Ureter (tissue), 1 donor: ENCODE measurements at places on chromosomes 3 and 15. TPM values are rescaled to one million over a fixed set of nuclear protein-coding genes. Genes with fewer than 3 reads are reported as not detected.

CFAP92 gene
- total RNA-seq, result 2.1 TPM

AMIGO3 gene
- not detected for total RNA-seq

DNA sequence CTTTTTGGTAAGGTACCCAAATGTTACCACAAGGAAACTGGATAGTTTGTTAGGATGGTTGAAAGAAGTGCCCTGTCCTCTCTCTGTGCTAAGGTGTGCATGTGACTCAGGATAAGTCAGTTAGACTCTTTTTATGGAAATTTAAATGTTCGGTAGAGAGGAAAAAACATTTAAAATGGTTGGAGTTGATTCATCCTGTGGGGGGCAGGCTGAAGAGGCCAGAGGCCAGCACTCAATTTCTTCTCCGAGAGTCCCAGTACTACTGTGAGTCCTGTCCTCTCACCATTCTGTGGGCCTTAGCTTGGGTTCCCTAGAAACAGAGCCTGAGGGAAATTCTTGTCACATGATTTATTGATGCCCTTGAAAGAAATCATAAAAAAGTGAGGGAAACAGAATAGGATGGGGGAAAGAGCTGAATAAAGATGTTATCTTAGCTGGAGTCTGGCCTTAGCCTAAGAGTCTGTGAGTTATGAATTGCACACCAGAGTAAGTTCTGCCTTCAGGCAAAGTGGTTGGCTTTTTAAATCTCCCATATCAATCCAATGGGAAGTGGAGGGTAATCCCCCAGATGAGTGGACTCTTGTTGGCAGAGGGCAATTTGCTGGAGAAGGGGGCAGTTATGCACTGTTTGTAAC is 106.5 kb upstream of the GALNT15 start:
- no peak for DNase-seq

GRCh38 chr15:96268442-96269204 is 61.9 kb upstream of the NR2F2 start:
- DNase-seq, result no peak

- no peak for DNase-seq
These were observed 13.2 kb upstream of the ZBTB20 start for GRCh38 chr3:115160295-115160694.

DNA sequence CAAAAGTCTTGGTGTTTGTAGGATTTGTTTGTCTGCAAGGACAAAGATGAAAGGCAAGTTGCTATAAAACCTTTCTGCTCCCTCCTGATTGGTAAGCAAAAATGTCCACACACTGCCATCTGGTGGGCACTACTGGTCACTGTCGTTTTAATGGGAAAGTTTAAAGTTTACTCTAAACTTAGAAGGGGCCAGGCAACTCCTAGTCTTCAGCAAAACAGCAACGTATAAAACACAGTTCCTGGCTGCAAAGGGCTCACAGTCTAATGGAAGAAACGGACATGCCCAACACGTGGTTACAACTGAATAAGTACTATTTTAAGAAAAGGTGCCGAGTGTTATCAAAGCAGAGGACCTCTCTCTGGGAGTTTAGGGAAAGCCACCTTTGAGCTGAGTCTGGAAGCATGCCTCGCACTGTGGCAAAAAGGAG is 23.7 kb upstream of the TPRG1 start:
- DNase-seq, result peak; percentile 82

- no peak for DNase-seq
These were observed 150.8 kb upstream of the STAC start for GRCh38 chr3:36229496-36229895.

- no peak for DNase-seq
These were observed 1.5 kb downstream of the SEMA6D start for GRCh38 chr15:47718497-47719437.
